Panc1 (cell line): ENCODE measurements at places on chromosomes 3 and 15.

- no peak for DNase-seq
Observed at GRCh38 chr3:195768831-195769303, 42.9 kb downstream of the MUC4 start.

DNA sequence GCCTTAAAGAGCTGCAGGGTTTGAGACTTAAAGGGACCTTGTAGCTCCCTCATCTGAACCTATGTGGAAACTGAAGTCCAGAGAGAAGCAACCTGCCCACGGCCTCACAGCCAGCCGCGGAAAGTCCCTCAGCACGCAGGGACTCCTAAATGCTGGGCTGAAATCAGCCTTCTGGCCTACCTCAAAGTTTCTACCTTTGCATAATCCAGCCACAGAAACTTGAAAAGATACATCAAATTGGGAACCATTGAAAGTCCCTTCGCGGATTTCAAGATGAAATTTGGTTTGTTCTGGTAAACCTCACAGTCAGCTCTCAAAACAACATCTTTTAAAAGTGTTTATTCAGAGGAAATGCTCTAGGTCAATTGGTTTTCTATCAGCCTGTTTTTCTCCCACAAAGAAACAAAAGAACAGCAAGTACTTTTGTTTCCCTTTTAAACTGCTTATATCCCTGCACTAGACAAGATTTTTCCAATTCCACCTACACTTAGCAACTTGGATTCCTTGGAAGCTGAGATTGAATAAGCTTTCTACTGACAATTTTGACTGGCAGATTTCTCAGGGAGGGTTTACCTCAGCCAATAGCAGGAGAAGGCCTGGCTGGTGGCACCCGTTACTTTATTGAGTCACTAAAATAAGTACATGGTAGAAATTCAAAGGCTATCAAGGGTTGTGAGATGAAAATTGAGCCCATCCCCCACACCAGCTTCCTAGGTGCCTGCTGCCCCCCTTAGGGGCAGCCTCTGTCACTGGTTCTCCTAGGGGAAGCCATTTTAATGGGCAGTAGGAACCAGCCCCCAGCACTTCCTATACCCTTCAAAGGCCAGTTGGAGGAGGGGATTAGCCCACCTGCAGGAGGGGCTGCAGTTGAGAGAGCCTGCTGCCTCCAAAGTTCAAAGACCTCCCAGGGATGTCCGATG, 171.2 kb downstream of the ADAMTS17 start:
- no peak for DNase-seq

GRCh38 chr3:127149621-127150310, 43.2 kb upstream of the PRR23E start:
- no peak for DNase-seq

DNA sequence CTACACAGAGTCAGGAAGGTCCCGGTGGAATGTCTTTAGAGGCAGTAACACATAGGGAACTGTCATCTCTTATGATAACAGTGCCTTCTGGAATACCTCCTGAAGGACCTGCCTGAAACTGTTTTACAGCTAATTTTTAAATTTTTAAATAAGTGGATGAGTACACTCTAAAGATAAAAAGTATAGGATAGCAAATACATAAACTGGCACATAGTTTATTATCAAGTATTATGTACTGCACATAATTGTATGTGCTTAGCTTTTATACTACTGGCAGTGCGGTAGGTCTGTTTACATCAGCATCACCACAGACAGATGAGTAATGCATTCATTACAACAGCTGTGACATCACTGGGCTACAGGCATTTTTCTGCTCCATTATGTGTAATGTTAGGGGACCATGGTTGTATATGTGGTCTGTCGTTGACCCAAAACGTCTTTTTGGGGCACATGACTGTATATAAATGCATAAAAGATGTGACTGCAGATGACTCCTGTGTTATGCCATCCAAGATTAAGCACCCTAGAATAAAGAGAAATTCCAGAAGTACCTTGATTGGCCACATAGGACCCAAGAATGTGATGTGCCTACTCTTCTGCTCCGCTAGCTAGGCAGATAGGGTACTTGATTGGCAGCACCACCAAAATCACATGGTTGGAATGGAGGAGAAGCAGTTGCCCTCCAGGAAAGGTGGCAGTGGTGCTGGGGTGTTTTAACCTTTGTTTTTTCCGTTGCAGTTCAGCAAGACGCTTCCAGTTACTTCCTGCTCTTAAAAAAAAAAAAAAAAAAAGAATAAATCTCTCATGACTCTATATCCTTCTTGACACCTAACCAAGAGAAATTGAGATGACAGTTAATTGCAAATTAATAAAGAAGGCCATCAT, 3.3 kb downstream of the VPS8 start:
- peak; percentile 15 for DNase-seq

- no peak for DNase-seq
Observed at GRCh38 chr3:187728940-187729583, 16.2 kb downstream of the BCL6 start.

DNA sequence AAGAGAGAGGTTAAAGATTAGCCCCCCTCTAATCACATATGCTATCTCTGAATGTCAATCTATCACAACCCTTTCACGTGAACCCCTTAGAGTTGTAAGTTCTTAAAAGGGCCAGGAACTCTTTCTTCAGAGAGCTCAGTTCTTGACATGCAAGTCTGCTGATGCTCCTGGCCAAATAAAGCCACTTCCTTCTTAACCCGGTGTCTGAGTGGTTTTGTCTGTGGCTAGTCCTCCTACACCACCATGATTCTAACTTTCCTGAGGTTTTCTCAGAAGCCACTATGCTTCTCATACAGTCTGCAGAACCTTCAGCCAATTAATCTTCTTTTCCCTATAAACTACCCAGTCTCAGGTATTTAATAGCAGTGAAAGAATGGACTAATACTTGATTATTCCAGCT, 231.1 kb upstream of the CNTN6 start:
- no peak for DNase-seq

- DNase-seq = no peak
Observed at GRCh38 chr3:111691293-111691909, 96.3 kb upstream of the ZBED2 start.

GRCh38 chr3:43217206-43217605, 69.1 kb upstream of the SNRK start:
- no peak for DNase-seq

GRCh38 chr15:64883997-64884511, 27.6 kb upstream of the ANKDD1A start:
- peak; percentile 84 for DNase-seq

GRCh38 chr15:35330048-35330695, 215.8 kb downstream of the DPH6 start:
- no peak for DNase-seq

- DNase-seq = no peak
Observed at GRCh38 chr3:27749643-27750042, 27.5 kb upstream of the EOMES start.

- no peak for DNase-seq
Observed at GRCh38 chr15:44296625-44297524, 8.4 kb downstream of the GOLM2 start.

DNA sequence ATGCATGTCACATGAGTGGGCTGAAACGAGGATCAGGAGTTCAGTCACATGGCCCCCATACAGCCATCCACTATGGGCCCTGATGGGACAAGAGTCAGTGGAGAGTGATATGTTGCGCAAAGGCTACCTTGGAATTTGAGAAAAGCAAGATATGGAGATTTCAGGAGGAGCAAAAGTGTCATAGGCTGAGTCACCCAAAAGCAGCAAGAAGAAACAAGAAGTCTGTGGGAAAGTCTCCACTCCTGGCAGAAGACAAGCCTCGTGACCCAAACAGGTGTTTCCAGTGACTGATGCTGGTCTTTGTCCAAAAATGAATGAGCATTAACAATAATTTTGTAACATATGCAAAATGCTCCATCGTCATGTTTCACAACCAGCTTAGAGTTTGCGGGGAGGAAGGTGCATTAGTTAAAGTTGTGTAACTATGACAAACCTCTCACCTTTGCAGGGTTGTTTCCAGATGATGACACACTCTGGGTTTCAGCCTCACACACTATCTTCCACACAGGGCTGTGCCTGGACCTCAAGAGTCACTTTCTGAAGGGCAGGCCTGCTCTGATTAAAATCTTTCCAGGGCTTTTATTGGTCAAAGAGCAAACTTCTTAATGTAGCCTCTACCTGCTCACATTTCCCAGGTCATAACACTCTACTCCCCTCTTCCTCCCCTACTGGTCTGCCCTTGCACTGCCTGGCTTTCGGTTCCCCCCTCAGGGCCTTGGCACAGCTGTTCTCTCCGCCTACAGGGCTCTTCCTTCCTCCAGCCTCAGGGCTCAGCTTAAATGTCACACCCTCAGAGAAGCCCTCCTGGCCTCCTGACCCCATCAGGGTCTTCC, 3.9 kb upstream of the DNASE1L3 start:
- no peak for DNase-seq

- no peak for DNase-seq
Observed at GRCh38 chr3:10703875-10704274, 112.2 kb upstream of the SLC6A11 start.

GRCh38 chr3:166052440-166052839, 215.2 kb upstream of the BCHE start:
- no peak for DNase-seq

DNA sequence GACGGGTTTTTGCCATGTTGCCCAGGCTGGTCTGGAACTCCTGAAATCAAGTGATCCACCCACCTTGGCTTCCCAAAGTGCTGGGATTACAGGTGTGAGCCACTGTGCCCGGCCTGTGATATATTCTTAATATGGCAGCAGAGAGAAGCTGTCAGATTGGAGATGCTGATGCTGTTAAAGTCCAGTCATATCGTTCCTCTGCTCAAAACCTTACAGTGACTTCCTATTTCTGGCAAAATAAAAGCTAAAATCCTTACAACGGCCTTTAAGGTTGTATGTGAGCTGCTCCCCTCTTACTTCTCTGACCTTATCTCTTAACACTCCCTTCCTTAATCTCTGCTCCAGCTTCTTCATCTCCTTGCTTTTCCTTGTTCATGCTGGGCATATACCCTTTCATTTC, 26.6 kb upstream of the MGA start:
- DNase-seq = no peak

GRCh38 chr3:14774431-14774830, 44.3 kb upstream of the FGD5 start:
- DNase-seq = no peak

- no peak for DNase-seq
Observed at GRCh38 chr3:55646121-55646520, 159.0 kb upstream of the WNT5A start.

DNA sequence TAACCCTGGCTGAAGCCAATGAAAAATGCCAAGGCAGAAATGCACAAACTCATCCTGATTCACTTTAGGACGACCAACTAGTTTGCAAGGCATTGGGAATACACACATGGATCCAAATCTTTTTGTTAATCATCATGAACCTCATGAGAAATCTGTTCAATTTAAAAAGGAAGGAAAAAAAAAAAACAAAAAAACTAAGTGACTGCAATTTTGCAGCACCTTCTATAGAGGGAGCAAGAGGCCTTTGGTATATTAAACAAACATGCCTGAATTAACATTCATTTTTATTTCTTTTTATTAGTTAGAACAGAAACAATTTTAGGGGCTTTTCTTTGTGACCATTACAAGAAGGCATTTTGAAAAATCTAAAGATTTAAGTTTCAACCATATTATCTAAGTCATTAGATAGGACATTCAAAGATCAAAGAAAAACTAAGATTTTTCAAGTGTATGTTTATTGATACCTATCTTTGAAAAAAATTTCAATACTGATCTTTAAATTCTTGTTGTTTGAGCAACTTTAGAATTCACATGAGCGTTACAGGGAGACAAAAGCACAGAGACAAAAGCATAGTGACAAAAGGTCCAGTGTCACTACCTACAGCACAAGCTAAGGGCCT, 182.4 kb downstream of the CBLB start:
- DNase-seq = no peak

DNA sequence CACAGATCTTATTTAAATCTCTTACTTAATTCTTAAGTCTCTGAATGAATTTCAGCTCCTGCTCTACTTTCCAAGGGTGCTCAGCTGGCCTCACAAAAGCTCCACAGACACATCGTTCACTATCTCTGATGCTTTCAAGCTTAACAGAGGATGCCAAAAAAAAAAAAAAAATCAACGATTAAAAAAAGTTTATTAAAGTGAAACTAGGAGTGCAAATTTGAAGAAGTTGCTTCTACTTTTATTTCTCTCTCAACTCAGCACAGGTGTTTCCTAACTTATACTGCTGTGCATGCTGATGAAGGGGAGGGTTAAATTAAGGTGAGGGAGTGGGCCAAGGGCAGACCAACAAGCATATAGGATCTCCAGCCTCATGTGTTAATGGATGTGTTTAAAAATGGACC, 157.2 kb downstream of the TIGIT start:
- no peak for DNase-seq

DNA sequence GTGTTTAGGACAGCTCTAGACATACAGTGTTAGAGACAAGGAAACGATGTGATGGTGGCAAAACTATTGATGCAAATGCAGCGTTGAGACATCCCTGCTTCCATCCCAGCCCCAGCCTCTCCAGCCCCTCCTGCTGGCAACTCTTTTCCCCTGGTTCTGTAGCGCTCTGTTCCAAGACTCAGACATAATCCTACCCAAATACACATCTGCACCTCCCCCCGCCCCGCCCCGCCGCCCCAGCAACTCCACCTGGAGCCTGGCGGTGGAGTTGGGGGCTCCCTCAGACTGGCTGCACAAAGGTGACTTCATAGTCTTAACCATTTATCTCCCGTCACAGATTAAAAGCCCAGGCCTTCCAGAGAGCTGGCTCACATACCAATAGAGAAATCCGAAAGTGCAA, 7.2 kb upstream of the SEC22A start:
- no peak for DNase-seq

DNA sequence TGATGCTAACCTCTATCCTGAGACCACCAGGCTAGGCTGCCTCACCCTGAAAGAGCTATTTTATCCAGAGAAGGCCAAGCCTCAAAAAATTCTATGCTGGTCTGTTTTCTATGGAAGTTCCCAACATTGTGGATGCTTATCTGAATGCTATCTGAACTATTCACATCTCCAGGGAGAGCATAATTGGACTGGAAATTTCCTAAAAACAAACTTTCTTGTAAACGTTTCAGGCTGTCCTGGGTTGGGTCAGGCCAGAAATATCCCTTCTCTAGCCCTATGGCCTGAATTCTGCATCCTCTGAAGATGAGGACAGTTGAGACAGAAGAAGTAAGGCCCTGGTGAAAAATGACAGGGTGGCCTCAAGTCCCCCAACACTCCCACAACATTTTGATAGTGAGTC, 706.4 kb upstream of the NR2F2 start:
- DNase-seq = no peak

DNA sequence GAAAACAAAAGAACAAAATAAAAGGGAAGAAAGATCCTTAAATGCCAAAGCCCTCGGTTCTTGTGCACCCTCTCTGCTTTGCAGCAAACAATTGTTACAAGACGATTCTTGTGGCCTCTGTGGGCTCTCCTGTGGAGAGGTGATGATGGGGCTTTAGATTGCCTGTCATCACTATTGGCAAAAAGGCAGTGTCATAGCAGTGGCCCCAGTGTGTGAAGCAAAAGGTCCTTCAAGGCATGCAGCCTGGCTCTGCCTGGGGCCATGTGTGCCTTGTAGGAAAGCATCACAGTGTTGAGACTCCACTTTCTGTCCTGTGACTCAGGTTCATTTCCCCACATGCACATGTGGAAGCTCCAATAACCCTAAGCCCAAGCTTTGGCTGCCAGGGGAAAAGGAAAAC, 43.7 kb downstream of the POC1A start:
- no peak for DNase-seq

- DNase-seq = no peak
Observed at GRCh38 chr15:45454814-45455213, 67.7 kb downstream of the SLC30A4 start.

GRCh38 chr15:80325206-80325605, 73.2 kb upstream of the CTXND1 start:
- no peak for DNase-seq
